ENCODE measurements at places on chromosomes 1 and 21. TPM values are rescaled to one million over a fixed set of nuclear protein-coding genes. Genes with fewer than 3 reads are reported as not detected.

DNA sequence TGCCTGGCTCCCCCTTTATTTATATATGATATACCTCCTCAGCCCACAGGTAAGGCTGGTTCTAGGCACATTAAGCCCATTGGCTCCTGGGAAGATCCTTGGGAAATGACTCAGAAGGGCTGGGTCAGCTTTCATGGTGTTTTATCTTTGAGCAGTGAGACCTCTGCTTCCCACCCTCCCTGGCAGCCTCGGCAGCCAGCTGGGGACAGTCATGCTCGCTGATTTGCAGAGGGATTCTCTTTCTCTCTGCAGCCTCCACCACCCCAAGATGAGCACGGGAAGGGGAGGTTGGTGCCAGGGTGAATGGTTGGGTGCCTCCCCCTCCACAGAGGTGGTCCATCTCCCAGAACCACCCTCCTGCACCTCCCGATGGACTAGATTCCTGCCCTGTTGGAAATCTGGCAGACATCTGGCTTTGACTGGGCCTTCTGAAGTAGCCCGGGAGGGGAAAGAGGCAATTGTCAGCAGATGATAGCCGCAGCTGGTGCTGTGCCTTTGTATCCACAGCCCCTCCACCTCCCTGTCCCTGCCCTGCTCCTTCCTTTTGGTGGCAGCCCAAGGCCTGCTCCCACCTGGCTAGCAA lies 24.6 kb downstream of the IER5 start:
- no peak for DNase-seq

Gene SLAMF7
- total RNA-seq = 2.2 TPM

GRCh38 chr1:184951788-184952187 lies 22.5 kb downstream of the NIBAN1 start:
- no peak for DNase-seq

Gene SELL
- not detected for total RNA-seq

DNA sequence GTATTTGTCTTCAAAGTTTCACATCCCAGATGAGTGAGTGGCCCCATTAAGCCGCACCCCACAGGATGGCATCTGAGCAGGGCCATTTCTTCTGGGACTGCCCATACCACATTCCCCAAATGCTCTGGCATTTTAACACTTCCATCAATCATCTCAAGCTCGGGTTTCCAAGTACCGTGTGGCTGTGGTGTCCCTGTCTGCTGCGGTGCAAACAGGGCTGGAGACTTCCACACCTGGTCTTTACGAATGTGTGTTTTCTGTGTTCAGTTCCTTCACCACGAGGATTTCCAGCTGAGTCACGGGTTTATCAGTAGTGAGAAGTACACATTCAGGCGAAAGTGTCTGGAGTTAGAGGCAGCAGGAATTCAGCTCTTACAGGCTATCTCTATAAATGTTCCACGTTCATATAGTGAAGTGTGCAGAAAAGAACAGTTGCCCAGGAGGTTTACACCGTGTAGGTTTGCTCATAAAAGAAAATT lies 195.2 kb downstream of the RHOU start:
- peak; percentile 27 for DNase-seq

- DNase-seq = no peak
Observed at GRCh38 chr1:115706587-115707425, 61.7 kb downstream of the CASQ2 start.

GRCh38 chr1:234893725-234894630 lies 234.7 kb downstream of the TOMM20 start:
- DNase-seq = no peak

- DNase-seq = no peak
Observed at GRCh38 chr1:193806079-193807048, 620.0 kb upstream of the B3GALT2 start.

Gene KCNH1
- total RNA-seq = 3.9 TPM

Gene NPPB
- not detected for total RNA-seq

Gene OR2L3
- total RNA-seq = not detected

GRCh38 chr1:234967121-234967520 lies 161.5 kb downstream of the TOMM20 start:
- no peak for DNase-seq

- no peak for DNase-seq
Observed at GRCh38 chr1:91764471-91765115, 121.4 kb downstream of the TGFBR3 start.

Gene RAD54L
- 8.1 TPM for total RNA-seq

GRCh38 chr1:67216401-67216800 lies 50.1 kb downstream of the IL23R start:
- no peak for DNase-seq

Gene UMODL1
- total RNA-seq = not detected

DNA sequence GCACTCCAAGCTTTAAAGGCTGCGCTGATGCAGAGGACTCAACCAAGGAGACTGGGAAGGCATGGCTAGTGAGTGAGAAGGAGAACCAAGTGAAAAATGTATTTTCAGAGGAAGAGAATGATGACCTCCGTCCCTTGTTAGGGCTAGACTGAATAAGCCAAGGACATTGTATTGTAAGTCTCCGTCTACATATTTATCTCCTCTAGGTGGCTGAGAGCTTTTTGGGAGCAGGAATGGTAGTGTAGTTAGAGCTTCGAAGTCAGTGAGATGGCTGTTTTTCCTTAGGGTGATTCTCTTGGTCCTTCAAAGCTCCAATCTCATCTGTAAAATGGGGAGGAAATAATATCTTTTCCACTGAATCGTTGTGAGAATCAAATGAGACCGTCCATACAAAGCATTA lies 37.6 kb downstream of the ZBTB40 start:
- DNase-seq = no peak

Gene KCND3
- 8.1 TPM for total RNA-seq

GRCh38 chr1:229845410-229846138 lies 219.5 kb downstream of the URB2 start:
- DNase-seq = no peak

- DNase-seq = no peak
Observed at GRCh38 chr1:22552021-22552420, 11.3 kb upstream of the EPHA8 start.

DNA sequence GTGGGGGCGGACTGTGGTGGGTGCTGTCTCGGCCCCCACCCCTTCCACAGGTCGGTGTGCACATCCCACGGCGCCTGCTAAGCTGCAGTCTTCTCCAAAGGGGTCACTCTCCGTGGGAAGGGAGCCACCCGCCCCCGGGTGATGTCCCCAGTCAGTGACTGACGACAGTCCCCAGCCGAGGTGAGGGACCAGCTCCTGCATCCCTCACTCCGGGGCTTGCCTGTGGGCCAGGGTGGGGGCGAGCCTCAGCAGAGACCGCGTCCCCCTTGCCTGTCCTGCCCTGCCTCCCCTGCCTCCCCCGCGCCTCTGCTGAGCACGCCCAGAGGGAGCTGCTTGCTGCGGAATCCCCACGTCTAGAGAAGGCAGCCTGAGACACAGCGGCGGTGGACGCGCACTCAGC lies 35.9 kb upstream of the PDE9A start:
- no peak for DNase-seq

Gene SPRR2F
- 2.5 TPM for total RNA-seq

GRCh38 chr1:151534662-151535278 lies 5.3 kb upstream of the TUFT1 start:
- no peak for DNase-seq

Gene C4BPB
- total RNA-seq = not detected

GRCh38 chr1:199129247-199129646 lies 490.4 kb downstream of the PTPRC start:
- no peak for DNase-seq

DNA sequence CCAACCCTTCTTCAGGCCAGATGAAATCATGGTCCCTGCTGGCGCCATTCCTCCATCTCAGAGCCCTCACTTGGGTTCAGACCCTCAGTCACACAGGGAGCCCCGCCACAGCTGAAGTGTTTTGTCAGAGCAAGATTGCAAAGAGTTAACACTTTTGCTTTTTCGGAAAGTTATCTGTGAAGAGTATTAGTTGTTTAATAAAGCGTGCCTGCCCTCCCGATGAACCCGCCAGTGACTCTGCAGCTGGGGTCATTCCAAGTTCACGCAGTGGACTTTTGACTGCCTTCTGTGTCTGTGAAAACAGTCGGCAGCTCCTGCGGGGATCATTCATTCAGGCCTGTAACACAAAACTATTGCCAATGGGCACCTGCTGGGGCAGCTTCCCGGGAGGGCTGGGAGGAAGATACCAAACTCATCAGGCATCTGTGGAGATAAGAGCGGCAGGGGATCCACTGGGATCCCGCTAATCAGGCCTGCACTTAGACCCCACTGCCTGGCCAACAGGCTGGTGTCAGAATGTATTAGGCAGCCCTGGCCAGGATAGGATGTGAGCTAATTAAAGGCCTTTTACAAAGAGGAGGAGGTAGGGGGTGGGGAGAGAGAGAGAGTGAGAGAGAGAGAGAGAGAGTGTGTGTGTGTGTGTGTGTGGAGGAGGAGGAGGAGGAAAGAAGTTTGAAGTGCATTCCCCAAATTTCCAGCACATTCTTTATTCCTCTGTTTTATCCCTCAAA lies 184.5 kb downstream of the DHRS3 start:
- no peak for DNase-seq

Gene EFNA3
- 22.3 TPM for total RNA-seq

DNA sequence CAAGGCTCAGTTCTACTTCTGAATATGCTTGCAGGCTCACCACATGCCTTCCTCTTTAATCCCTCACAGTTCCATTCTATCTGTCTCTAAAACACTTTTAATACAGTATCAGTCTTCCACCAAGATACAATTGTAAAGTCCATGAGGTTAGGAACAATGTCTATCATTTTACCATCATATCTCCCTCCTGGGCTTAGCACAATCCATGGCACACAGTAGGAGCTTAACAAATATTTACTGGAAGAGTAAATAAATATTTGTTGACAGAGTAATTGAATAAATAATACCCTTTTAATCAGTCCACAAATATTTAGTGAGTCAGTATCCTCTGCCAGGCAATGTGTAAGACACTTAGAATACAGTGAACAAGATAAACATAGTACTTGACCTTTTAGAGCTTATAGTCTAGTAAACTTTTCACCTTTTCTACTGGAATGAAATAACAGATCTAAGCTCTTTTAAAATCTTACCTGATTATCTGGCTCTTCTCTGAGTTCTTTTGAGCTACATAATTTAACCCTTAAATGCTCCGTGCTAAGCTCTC lies 12.7 kb upstream of the GADD45A start:
- no peak for DNase-seq

- DNase-seq = no peak
Observed at GRCh38 chr1:111164151-111164550, 24.1 kb downstream of the CEPT1 start.

Gene KCNA3
- total RNA-seq = 8.1 TPM

DNA sequence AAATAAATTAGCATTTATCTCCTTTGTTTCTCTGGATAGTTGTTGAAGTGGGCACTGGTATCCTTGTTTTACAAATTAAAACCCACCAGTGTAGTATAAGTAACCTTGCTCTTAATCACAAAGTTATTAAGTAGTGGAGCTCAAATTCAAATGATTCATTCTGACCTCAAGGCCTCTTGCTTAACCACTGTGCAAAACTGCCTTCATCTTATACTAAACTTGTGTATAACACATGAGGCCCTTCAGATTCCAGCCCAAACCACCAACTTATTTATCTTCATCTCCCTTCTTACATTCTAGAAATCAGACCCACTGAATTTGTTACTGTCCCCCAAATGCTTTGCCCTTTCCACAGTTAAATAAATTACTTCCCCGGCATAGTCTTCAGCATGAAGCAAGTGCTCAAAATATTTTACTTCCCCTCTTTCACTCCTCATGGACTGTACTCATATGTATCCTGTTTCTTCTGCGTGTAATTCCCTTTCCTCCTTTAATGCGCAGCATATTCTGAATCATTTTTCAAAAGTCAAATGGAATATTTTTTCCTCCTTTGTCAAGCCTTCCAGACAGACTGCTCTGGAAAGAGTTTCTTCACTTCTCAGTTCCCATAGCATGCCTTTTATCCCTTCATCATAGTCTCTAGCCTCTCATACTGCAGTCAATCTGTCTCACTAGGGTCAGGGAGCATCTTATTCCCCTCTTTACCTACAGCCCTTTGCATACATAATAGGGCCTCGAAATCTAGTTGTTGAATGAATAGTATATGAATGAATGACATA lies 19.0 kb upstream of the DNASE2B start:
- no peak for DNase-seq

- DNase-seq = no peak
Observed at GRCh38 chr1:203992440-203992839, 80.5 kb upstream of the SOX13 start.

Gene RGS2
- 100 TPM for total RNA-seq

- no peak for DNase-seq
Observed at GRCh38 chr1:173038875-173039554, 11.7 kb downstream of the TNFSF18 start.

DNA sequence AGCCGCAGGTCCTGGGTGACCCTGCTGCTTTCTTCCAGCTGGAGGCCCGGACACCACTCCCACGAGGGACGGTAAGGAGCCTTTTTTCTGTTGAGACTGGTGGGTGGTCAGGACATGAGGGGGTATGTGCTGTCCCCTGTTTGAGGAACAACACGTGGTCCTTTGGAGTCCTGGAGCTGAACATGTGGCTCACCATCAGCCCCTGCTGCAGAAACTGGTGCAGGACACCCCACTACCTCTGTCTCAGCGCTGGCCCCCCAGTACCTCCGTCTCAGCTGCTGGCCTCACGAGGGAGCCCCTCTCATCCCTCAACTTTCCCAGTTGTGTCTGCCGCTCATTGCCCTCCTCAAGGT lies 34.7 kb downstream of the SLC19A1 start:
- no peak for DNase-seq

Gene SLC35F3
- total RNA-seq = 0.49 TPM

Data from vagina (tissue), 2 donors.